ENCODE measurements at places on chromosomes 7 and 10.

- DNase-seq: no peak
Observed at GRCh38 chr7:131067220-131067619, 260.5 kb upstream of the MKLN1 start.

GRCh38 chr10:59625721-59626522 lies 83.7 kb downstream of the SLC16A9 start:
- no peak for DNase-seq

GRCh38 chr7:99693427-99694200 lies 13.8 kb upstream of the CYP3A5 start:
- no peak for DNase-seq

DNA sequence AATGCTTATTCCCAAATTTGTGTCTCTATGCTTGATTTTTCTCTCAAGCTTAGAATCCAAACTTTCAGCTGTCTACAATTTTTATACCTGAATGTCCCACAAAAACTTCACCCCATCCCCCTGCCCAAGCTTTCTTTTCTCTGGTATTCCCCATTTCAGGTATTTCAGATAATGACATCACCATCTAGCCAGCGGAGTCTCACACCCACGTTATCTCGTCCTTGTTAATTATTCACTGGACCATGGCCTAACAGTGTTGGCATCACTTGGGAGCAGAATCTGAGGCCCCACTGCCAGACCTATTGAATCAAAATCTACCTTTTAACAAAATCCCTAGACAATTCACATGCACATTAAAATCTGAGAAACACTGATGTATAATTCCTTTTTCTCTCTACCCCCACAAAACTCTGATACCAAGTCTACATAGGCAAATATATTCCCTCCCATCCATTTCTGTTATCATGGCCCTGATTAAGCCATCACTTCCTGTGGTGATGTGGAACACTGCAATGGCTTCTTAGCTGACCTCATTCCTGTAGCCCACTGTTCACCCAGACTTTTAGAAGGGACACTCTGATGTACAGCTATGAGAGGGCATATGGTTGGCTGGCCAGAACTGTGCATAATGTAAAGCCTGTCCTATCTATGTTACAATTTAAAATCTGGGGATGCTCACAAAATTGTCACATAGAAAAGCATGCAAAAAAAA lies 31.4 kb downstream of the ZNF438 start:
- DNase-seq: no peak

Data from stimulated activated CD8-positive, alpha-beta memory T cell treated with anti-CD3 and anti-CD28 coated beads, Interleukin-4, amount 100 ng/mL, for 1 hour (primary cell).